ENCODE measurements at places on chromosomes 12 and 14.

- H3K4me3 ChIP-seq = no peak overlapping the region
- peaks cover 5% of the 10 kb centered on the region for H3K4me1 ChIP-seq
- peaks cover 50% of the 10 kb centered on the region for H3K27me3 ChIP-seq
- peaks cover 3% of the 10 kb centered on the region for H3K36me3 ChIP-seq
- no peak overlapping the region for H3K27ac ChIP-seq
These were observed 36.4 kb upstream of the C14orf180 start for GRCh38 chr14:104542871-104543830.

DNA sequence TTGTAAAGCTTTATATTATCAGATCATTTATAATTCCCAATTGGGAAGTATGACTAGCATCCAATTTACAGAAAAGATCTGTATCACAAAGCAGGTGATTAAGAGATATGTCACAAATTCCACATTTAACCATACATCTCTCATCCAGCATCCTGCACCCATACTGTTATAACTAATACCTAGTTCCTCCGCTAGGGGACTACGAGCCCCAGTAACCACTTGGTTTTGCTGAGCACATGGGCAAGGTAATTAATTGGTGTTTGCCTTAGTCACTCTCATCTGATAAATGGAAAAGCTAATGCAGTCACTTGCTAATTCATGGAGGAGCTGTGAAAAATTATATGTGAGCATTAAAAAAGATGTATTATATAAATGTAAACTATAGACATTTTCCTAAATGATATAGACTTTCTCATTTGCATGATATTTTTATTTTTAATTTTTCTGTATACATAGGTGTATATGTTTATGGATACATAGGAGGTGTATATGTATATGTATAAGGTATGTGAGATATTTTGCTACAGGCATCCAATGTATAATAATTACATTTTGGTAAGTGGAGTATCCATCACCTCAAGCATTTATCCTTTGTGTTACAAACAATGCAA is 1031.8 kb downstream of the GALC start:
- H3K4me3 ChIP-seq = no peak overlapping the region
- DNase-seq = no peak
- H3K27ac ChIP-seq = no peak overlapping the region
- no peaks in the 10 kb centered on the region for H3K36me3 ChIP-seq
- H3K4me1 ChIP-seq = no peaks in the 10 kb centered on the region

DNA sequence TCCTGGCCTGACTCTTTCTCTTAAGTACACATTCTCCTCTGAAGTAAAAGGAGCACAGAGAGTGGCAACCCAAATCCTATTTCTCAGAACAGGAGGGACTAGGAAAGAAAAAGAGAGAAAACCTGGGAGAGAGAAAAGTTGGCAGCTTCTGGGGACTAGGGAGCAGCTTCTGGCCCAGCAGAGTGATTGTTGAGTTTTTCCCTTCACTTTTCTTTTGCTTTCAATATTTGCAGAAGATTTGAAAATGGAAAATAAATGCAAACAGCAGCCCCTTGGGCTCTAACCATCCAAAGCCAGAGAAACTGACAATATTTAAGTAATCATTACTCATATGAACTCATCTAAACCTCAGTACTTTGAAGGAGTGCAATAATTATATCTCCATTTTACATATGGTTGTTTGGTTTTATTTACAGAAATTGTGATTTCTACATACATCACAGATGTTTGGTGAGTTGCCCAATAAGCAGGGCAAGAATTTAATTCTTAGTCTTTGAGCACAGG is 28.8 kb upstream of the IGF1 start:
- H3K27ac ChIP-seq = no peak overlapping the region
- DNase-seq = no peak
- no peaks in the 10 kb centered on the region for H3K4me1 ChIP-seq
- no peak overlapping the region for H3K4me3 ChIP-seq
- no peaks in the 10 kb centered on the region for H3K36me3 ChIP-seq

GRCh38 chr12:4292341-4293073 is 18.9 kb downstream of the CCND2 start:
- peaks cover 16% of the 10 kb centered on the region for H3K36me3 ChIP-seq
- H3K4me1 ChIP-seq = peaks cover 72% of the 10 kb centered on the region
- peak overlapping the region; percentile 98 for H3K27ac ChIP-seq
- DNase-seq = peak; percentile 0
- peak overlapping the region; percentile 85 for H3K4me3 ChIP-seq

DNA sequence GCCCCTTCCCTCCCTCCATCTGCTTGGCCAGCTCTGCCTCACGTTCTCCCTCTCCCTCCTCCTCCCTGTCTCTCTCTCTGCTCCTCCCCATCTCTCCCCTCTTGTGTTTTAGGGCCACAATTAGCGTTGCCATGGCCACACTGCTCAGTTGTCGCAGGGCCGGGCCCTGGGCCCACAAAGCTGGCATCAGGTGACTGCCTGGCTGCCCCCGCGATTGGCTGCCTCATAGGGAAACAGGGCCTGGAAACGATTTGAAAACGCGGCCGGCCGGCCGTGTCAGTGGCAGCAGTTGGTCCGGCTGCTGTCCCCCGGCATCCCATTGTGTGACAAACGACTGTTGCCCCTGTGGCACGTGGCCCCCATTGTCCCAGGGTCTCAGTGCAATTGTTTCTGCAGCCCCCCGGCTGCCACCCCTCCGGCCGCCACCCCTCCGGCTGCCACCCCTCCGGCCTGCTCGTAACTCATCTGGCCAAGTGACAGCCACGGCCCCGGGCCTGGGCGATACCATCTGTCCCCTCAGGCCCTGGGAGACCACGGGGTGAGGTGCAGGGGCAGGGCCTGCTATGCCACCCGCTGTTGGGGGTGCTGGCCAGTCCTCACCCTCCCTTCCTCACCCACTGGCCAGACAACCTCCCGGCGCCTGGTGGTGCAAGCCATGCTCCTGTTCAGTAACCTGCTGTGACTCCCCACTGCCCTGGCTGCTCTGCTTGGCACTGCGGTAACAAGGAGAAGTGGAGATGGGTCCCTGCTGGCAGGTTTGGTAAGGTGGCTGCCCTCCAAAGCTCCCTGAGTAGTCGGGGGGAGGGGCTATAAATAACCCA is 17.4 kb downstream of the FOXN4 start:
- H3K27ac ChIP-seq = no peak overlapping the region
- H3K4me3 ChIP-seq = no peak overlapping the region
- no peak for DNase-seq
- H3K4me1 ChIP-seq = peaks cover 4% of the 10 kb centered on the region
- H3K36me3 ChIP-seq = peaks cover 2% of the 10 kb centered on the region
- peaks cover 62% of the 10 kb centered on the region for H3K27me3 ChIP-seq

- H3K4me1 ChIP-seq = peaks cover 49% of the 10 kb centered on the region
- H3K4me3 ChIP-seq = no peak overlapping the region
- no peak for DNase-seq
- H3K27me3 ChIP-seq = no peaks in the 10 kb centered on the region
These were observed 3.5 kb downstream of the ATF7 start for GRCh38 chr12:53622724-53623123.

DNA sequence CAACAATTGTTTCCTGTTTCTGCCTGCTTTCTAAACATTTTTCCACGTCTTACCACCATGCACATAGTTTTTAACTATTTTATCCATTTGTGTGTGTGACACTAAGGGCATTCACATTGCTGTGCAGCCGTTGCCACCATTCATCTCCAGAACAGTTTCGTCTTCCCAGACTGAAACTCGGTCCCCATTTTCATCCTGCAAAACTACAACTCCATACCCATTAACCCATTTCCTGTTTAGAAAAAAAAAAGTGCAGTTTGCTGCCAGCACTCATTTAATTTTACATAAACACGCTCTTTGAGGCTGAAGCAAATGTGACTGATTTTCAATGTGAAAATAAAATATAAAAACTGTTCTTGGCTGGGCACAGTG is 15.5 kb downstream of the UBC start:
- no peak overlapping the region for H3K27ac ChIP-seq
- H3K4me1 ChIP-seq = peaks cover 25% of the 10 kb centered on the region
- H3K4me3 ChIP-seq = peak overlapping the region; percentile 68
- no peaks in the 10 kb centered on the region for H3K27me3 ChIP-seq

DNA sequence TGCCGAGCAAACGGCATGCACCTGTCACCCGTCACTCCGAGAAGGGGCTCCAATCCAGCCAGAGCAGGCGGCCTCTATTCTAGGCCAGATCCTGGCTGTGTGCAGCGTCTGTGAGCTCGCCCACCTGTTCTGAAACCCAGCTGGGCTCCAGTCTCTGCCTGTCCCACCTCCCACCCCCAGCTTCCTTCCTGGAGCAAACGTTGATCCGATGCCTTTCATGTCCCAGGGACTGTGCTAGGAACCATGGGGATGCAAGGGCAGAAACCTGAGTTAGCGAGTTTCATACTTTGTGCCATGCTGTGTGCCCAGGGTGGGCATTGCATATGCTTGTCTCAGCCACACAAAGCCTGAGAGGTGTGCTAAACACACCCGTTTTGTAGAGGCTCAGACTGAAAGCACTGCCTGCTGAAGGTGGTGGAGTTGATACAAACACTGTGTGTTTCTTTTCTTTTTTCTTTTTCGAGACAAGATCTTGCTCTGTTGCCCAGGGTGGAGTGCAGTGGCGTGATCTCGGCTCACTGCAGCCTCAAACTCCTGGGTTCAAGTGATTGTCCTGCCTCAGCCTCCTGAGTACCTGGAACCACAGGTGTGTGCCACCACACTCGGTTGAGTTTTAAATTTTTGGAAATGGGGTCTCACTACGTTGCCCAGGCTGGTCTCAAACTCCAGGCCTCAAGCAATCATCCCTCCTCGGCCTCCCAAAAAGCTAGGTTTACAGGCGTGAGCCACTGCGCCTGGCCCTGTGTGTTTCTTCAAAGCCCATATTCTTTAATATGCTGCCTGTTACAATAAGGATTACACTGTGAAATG is 84.1 kb upstream of the MED13L start:
- H3K4me3 ChIP-seq = no peak overlapping the region
- no peaks in the 10 kb centered on the region for H3K36me3 ChIP-seq
- H3K27me3 ChIP-seq = no peaks in the 10 kb centered on the region
- peak overlapping the region; percentile 60 for H3K27ac ChIP-seq

Measured in T-helper 17 cell (primary cell).